ENCODE measurements at places on chromosomes 1 and 21.

DNA sequence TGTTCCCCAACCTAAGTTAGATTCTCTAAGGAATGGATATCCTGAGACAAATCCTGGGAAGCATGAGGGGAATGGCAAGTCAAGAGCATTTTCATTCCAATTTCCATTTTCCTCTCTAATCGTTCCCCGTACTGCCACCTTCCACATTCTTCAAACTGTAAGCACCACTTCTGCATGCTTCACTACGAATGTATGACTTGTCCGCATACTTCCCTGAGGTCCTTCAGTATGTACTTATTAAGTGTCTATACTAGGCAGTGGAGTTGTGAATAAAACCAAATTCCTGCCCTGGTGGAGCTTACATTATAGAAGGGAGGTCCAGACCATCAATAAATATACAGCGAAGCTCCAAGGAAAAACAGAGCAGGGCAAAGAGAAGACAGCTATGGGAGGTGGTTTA lies 154.8 kb downstream of the GREM2 start:
- no peak for DNase-seq

GRCh38 chr1:92804721-92805201 lies 19.9 kb upstream of the EVI5 start:
- no peak for DNase-seq

GRCh38 chr21:22754746-22755145 lies 1756.5 kb downstream of the NCAM2 start:
- DNase-seq = peak; percentile 13

- DNase-seq = no peak
Measured at GRCh38 chr1:221708076-221708571, 33.8 kb downstream of the DUSP10 start.

GRCh38 chr1:1208713-1209433 lies 2.5 kb upstream of the TNFRSF18 start:
- no peak for DNase-seq

DNA sequence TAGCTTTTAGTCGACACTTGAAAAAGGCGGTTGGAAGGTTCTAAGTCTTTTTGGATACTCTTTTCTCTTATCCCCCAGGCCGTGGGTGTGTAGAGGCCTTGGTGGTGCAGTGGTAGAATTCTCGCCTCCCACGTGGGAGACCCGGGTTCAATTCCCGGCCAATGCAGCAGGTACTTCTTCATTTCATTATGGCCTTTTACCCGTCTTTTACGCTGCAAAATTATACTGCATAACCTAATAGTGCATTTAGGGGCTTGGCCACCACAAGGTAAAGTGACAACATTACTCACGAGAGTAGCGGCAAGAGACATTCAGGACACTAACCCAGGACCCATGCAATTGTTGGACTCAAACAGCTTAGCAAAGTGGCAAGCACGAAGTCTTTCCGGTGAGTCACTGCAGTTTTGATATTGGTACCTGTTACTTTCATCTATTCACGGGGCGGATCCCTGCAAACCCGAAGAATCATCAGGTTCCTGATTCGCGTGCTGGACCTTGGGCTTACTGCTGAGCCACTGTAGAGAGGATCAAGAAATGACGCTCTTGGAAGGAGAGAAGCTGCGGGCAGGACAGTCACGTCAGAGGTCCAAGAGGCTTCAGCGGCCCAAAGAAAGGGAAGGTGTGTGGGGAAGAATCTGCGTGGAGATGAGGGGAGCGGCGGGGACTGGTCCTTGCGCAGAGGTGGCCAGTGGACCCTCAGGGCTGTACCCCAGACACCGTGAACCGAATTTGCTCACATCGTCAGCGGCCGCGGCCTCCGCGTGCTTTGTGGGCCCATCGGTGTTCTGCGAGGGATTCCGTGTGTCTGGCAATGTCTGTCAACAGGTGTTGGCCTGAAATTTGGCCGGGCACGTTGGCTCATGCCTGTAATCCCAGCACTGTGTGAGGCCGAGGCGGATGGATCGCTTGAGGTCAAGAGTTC lies 12.9 kb upstream of the RNU1-4 start:
- DNase-seq = no peak

DNA sequence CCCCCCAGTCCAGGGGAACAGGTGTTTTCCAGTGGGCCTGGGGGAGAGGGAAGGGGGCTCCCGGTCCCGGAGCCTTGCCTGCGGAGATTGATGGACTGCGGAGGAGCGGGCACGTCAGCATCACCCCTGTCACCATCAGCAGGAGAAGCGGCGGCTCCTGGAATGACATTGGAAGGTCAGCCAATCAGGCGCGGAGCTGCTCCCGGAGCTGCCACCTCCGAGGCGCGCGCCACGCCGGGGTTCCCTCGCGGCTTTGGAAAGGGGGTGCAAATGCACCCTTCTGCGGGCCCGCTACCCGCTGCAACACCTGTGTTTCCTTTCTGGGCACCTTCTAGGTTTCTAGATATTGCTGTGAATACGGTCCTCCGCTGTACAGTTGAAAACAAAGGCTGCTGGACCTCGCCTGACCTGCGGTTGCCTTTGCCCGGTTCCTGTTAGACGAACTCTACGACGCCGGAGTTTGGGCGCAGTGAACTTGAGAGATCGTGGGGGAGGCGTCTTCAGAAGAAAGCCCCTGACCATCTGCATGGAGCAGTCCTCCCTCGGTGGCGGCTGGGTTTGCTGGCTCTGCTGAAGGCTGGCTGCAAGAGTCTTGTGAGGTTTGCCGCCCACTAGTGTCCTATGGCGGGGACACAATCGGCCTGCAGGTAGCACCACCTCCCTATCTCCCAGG lies 5.3 kb downstream of the DSCAM start:
- peak; percentile 22 for DNase-seq

GRCh38 chr1:29625084-29625420 lies 388.7 kb downstream of the PTPRU start:
- DNase-seq = no peak

- DNase-seq = no peak
Measured at GRCh38 chr1:181659321-181659957, 176.1 kb downstream of the CACNA1E start.

DNA sequence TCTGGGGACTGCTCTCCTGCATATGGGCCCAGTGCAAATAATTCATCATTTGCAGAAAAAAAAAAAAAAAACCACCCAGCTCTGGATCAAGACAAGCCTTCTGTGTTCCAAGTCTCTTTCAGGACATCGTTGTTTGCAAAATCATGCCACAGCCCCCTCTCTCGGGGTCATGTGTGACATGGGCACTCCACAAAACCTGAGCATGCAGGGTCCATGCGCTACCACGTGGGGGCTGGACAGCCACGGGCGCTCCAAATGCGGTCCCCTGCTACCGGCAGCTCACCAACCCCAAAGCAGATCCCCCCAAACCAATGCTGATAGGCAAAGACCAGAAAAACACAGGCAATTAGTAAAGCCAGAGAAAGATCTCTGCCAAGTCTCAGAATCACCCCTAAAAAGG lies 17.6 kb downstream of the NPHP4 start:
- no peak for DNase-seq

DNA sequence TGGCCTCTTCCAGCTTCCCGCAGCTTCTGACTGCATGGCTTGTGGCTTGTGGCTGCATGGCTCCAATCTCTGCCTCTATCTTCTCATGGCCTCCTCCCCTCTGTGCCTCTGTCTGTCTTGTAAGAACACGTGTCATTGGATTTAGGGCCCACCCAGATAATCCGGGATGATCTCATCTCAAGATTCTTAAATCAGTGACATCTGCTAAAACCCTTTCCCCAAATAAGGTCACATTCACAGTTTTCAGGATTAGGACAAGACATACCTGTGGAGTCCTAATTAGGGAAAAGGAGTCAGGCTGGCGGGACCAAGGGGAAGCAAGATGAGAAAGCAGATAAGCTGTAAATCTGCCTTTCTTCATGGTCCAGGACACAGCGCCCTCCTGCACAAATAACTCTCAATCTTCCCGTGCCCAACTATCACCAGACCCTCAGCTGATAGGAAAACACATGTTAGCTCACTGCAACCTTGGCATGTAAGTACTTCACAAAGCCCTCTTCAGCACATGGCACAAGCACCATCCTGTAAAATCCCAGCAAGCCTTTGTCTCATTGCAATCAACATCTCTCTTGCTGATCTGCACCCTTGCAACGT lies 82.2 kb downstream of the SPSB1 start:
- DNase-seq = no peak

DNA sequence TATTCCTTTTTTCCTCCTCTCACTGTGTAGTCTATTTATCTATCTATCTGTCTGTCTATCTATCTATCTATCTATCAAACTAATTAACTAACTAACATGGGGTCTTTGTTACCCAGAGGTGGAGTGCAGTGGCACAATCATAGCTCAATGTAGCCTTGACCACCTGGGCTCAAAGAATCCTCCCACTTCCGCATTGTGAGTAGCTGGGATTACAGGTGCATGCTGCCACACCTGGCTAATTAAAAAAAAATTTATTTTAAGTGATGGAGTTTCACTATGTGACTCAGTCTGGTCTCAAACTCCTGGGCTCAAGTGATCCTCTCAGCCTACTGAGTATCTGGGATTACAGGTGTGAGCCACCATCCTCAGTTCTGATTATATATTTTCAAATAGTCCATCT lies 71.4 kb downstream of the CCDC18 start:
- DNase-seq = no peak

- no peak for DNase-seq
Measured at GRCh38 chr1:46612937-46613660, 3.5 kb downstream of the MOB3C start.

- DNase-seq = no peak
Measured at GRCh38 chr21:27110956-27111355, 144.1 kb upstream of the ADAMTS5 start.

- no peak for DNase-seq
Measured at GRCh38 chr21:45721671-45722070, 78.1 kb downstream of the PCBP3 start.

DNA sequence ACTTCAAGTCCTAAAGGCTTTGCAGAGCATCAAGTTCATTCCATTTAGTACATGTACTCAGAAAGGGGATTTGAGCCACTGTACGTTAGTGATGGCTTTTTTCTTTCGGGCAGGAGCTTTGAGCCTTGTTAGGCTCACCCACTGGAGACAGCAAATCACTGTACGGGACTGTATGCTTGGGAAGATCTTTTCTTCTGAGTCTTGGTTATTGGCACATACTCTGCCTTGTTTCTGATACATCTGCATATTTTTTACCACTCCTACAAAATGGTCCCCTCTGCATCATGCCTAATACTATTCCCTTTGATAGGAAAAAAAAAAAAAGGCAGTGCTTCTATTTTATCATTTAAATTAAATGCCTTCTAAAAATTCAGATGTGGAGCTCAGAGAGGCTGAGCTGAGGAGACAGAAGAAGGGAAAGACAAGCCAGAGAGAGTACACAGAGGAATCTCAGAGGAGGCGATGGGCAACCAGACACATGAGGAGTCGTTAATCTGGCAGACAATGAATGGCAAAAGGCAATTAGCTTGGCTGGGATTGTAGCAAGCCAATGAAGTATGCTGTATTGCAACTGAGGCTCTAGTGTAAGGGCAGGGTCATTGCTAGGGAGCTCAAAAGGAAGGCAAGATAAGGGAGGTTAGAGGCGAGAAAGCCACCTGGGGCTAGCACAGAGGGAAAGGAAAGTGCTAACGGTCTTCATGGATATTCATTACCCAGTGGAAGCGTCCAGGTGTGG lies 39.4 kb downstream of the PHC2 start:
- no peak for DNase-seq

GRCh38 chr1:237894131-237894530 lies 3.4 kb upstream of the ZP4 start:
- DNase-seq = no peak

DNA sequence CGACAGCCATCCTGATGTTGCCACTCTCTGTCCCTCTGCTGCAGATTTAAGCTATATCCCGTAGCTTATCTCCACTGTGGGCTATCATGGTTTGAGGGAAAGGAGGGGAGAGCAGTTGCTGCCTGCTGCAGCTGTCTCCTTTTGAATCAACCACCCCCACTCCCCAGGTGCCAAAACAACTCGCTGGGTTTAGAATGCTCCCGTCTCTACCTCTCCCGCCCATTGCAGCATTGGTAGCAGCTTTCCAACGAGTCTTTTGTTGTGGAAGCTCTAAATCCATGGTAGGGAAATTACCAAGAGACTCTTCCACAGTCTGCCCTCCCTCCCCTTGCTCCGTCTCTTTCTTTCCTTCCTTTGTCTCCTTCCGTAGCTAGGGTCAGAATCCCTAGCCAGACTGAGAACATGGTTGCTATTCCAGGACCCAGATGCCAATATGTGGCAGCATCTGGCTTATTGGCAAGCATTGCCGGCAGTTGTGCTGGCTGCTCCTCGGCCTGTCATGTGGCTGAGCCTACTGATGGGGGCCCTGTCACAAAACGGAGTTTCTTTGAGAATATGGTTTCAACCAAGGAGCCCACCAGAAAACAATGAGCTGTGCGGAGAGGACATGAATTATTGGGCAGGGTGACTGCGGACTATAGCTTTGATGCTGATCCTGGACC lies 230.7 kb downstream of the RPS6KC1 start:
- DNase-seq = no peak

DNA sequence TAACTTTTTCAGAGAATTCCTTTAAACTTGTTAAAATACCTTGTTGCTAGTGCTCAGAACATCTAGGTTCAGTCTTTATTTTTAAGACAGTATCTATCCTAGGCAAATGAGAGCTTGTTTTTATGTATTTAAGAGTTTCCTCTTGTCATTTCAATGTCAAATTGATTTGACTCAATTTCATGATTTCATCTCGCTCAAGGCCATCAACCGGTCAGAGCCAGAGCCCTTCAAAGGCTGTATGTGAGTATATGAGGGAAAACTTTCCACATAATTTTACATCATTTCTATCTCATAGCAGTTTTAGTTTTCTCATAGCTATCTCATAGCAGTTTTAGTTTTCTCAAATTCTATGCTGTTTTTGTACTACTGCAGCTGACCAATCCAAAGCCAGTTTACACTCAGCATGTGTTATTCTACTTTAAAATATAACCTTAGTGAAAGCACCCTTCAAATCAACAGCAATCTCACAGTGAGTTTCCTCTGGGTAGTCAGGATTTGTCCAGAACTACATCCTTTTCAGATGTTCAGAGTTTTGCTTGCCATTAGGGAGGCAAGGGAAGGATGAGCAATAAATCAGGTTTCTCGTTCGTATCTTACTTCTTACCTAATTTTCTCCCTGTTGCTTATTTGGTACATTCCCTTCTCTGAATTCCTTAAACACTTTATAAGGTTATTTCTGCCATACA lies 12.7 kb downstream of the HNRNPU start:
- no peak for DNase-seq
